ENCODE measurements at places on chromosomes 5 and 9.

DNA sequence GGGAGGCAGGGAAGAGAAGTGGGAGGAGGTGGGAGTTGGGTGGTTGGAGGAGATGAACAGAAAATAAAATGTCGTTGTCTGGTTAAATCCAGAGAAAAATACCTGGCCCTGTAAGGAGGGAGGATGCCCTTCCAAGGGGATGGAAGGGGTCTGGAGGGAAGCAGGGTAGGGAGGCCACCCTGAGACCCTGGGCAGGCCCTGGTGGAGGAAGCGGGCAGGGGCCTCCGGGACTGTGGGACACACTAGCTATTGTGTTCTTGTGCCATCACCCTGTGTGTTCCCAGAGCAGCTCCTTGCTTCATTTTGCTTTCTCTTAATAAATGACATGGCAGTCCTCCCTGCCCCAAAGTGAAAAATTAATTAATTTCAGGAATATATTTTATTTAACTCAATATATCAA is 11.8 kb upstream of the CD180 start:
- DNase-seq: no peak

- no peak for DNase-seq
Measured at GRCh38 chr9:136231478-136232297, 13.9 kb downstream of the QSOX2 start.

DNA sequence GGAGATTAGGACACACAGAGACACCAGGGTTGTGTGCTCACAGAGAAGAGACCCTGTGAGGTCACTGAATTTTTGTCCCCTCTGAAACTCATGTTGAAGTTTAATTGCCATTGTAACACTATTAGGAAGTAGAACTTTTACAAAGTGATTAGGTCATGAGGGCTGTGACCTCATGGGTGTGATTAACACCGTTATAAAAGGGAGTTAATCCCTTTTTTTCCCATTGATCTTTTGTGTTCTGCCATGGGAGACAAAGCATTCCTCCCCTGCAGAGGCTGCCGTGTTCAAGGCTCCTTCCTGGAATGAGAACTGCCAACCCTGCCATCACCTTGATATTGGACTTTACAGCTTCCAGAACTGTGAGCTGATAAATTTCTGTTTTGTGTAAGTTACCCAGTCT is 221.0 kb downstream of the ADCY2 start:
- DNase-seq: no peak

DNA sequence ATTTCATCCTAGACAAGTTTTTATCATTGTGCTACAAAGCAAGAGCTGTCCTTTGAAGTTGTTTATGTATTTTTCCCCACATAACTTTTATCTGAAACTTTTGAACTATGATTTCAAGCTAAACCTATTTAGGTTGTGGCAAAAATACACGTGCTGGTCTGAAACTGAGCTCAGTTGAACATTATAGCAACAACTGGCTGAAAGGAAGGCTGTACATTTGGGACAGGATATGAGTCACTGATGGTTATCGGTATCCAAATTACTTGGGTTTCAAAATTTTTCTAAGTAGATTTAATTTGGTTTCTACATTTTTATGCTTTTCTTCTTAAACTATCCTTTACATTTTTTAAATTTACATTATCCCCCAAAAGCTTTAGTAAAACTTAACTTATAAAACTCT is 627.3 kb upstream of the NUDT12 start:
- no peak for DNase-seq

DNA sequence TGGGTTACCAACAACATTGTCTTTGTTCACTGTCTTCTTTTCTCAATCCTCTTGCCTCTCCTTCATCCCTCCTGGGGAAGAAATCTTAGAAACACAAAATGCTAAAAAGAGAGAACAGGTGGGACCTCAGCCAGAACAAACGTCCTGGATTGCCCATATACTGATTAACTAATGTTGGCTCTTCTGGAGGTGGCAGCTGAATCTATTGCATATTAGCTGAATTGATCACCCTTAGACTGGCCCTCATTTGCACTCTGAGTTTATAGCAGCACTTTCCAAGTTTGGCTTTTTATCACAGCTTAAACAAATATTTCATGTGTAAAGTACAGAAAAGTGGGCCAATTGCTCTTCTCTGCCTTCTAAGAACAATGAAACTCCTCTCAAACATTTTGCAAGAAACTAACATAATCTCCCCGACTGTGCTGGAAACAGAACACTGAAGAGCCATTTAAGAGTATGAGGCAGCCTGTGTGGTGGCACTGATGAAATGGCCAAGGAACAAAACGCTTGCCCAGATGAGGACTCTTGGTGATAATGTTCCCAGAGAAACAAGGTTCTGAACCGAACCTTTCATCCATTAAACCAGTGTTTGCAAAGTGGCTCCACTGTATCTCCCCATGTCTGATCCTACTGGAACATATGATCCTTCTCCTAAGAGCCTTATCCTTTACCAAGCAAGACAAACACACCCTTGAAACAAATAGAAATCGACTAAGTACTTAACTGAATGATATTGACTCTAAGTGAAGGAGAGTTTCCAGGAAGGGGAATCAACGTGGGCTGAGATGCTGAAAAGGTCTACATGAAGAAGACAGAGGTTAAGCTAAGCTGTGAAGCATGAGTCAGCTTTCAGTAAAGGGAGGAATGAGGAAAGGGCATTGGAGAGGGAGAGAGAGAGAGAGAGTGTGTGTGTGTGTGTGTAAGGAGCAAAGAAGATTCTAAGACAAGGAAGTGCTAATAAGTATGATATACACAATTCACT is 83.2 kb upstream of the LIFR start:
- no peak for DNase-seq

GRCh38 chr9:106932675-106933074 is 69.7 kb downstream of the ZNF462 start:
- no peak for DNase-seq

DNA sequence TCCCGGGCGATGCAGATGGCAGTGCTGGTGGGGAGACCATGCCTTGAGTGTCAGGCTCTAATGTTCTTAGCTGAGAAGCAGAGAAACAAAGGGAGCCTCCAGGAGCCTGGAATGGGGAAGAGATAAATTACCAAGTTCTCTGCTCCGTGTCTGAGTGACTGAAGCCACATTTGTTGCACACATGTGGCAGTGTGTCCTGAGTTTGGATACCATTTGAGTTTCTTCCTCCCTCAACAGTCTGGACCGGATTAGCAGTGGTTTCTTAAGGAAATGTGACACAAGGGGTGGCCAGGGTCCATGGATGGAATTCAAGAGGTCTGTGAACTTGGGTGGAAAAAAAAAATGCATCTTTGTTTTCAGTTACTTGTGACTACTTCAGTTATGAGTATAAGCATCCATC is 50.7 kb upstream of the GARNL3 start:
- no peak for DNase-seq

DNA sequence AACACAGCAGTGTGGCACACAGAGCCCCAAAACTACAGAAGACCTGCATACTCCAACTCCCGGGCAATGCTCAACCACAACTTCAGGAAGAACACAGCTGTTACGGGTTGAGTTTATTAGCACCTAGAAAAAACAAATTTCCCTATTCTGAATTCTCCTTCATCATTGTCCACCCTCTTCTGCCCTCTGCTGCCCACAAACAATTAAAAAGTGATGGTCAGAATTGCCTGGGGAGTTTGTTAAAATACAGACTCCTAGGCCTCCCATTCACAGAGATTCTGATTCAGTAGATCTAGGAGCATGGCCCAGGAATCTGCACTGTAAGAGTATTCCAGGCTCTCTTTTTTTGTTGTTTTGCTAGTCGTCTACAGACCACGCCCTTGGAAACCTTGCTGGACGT is 310.6 kb downstream of the NDUFS4 start:
- DNase-seq: no peak

- DNase-seq: no peak
Measured at GRCh38 chr5:179225387-179225786, 119.9 kb downstream of the ADAMTS2 start.

GRCh38 chr5:175478008-175478383 is 364 bp upstream of the SFXN1 start:
- no peak for DNase-seq

- no peak for DNase-seq
Measured at GRCh38 chr5:158084292-158084691, 225.3 kb upstream of the CLINT1 start.

- no peak for DNase-seq
Measured at GRCh38 chr5:125961150-125961549, 462.1 kb upstream of the GRAMD2B start.

DNA sequence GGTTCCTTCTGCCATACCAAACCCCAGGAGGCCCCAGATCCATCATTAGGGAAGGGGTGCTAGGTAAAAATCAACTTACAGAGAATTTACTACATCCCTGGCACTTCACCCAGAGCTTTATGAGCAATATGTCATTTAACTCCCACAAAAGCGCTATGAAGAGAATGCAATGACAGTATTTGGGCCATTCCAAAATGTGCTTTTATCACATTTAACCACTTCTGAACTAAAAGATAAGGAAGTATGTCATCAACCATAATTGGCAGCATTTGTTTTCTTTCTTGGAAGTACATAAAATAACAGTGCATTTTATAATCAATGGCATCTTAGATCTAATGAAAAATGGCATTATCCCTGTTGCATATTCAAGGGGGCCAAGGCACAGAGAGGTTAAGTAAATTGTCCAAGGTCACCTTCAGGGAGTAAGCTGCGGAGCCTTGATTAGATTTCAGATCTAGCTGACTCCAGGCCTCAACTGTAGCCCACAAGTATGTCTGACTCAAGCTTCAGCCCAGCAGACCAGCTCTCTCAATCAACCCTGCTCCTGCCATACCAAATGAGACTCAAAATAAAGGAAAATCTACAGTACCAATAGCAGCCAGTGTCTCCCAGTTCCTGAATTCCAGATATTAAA is 16.5 kb downstream of the SH3TC2 start:
- no peak for DNase-seq

DNA sequence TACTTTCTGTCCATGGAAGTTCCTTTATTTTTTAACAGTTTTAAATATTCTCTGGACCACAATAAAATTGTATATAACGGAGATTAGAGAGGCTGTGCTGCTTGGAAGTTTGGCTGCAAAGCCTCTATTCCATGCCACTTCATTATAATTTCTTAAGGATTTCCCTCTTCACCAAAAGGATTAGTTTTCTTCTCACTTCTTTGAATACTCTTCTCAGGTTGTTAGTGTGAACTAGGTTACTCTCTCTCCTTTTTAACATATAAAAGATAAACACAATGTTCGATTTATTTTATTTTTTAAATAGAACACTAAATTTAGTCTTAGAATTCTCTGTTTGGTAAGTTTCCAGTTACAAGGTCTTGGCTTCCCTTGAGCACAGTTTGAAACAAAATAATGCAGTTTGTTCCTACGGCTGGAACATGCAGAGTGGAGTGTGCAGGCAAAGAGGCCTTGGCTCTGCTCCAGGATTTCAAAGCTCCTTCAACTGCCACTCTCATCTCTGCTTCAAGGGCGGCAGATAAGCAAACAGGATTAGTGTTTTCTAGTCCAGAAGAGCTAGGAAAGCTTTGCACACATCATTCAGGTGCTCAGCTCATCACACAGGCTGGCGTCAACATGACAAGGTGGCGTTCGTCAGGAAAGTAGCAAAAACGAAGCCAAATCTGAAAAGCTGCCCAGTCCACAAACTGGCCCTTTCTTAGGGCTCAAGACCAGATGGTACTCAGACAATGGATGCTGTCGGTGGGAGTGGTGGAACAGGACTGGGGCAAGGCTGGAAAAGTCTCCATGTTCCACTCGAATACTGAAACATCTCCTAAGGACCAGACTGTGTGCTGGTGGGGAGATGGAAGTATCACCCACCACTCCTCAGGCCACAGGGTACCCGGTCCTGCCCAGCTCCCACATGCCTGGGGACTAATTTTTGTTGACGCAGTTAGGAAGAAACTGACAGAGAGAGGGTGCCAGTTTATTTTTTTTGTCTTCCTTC is 286.6 kb downstream of the CRB2 start:
- no peak for DNase-seq

GRCh38 chr9:137031904-137032640 is at the start of gene FUT7:
Gene FUT7 (minus strand): TSS chr9:137032088. CDS start chr9:137031991, 97 bp downstream.
- no peak for DNase-seq

DNA sequence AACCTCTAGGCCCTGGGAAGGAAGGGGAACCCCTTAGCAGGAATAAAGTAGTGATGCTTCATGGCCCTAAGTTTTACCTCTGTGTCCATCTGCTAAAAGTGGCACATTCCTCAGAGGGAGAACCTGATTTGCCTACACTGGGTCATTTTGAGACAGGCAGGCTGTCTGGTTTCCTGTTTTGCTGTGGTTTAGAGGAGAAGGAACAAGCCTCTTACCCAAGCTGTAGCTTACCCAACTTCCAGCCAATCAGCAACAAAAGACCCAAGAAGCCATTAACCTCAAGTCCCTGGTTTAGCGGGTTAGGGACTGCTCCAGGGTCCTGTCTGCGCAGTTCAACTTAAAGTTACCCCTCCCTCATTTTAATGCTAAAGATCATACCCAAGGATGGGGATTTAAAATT is 411.0 kb downstream of the MAT2B start:
- no peak for DNase-seq
